ENCODE measurements at places on chromosomes 7 and 10.
A peak's percentile ranks its signal among the peaks of the same experiment; 100 is the strongest.

GRCh38 chr10:60446070-60446833 lies 56.6 kb upstream of the ANK3 start:
- no peak for DNase-seq

DNA sequence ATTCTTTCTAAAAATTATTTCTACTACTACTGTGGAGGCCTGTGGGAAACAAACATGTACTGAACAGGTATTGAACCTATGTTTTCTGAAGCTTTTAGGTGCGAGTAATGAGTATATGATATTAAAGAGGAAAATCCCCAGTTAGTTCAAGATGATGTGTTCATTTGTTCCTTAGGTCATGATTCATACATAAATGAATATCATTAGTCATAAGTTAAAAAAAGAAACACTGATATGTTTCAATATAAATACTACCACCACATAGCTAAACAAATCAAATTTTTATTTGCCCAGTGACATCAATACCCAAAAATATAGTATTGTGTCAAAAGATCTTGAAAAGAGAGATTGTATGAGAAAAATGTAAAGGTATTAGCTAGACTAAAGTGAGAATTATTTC lies 210.7 kb upstream of the GNAI1 start:
- no peak for DNase-seq

DNA sequence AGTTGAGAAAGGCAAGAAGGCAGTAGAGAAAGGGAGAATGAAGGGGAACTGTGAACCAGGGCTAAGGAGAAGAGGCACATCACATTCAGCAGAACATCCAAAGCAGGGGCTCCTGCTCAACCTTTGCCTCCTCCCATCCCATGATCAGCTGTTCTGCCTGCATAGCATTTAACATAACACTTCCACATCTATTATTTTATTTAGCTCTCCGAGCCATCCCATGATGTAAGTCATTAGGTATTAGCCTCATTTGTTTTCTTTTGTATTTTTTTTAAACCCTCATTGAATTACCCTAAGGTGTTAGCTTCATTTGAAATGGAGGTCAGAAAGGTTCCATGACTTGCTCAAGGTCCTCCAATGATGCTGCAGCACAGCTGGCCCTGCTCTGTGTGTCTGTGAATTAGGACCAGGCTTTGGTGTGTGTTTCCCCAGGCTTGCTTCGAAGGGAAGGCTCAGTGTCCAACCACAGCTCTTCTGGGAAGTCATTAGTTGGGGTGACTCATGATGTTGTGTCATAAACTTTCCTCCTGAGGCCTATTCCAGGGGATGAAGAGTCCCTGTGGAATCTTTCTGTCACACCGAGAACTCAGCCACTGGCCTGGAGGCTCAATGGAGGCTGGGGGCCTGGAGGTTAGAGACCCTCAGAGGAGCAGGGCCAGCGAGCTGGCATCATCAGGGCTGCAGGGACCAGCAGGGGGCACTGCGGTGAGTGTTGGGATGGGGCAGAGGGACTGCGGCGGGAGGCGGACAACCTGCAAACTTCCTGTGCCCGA lies 16.5 kb downstream of the NPFFR1 start:
- no peak for DNase-seq

DNA sequence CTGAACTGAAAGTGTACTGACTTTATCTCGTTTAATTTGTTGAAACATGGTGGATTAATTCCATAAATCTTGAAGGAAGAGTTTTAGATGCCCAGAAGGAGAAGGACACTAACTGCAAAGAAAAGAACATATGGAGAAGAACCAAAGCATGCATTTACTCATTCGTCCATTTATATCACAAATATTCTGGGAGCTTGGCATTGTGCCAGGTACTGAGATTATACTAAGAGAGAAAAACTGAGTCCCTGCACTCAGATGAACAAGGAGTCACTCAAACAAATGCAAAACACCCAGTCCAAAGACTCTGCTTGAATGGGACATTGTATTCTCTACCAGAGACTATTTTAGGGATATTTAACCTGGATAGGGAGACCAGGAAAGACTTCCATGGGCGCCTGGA lies 588.0 kb upstream of the MGMT start:
- no peak for DNase-seq

DNA sequence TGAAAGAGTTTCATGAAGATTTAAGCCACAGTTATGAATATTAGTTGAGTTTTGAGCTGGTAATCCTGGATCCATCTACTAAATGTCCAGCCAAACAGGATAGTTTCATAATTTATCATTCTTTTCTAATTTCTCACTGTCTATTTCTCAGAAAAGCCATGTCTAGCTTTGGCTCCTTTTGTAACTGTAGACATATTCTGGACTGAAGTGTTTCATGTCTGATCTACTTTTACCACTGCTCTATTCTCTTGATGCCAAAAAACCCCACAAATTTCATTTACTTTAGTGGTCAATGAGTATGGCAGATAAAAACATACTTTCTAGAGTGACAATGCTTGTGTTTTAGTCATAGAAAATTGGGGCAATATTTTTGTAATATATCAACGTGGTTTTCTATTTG lies 61.2 kb downstream of the ICA1 start:
- DNase-seq, result no peak

GRCh38 chr7:92987538-92987937 lies 130.2 kb downstream of the SAMD9 start:
- DNase-seq, result no peak

GRCh38 chr10:125779403-125780327 lies 4.0 kb upstream of the MMP21 start:
- DNase-seq, result no peak

GRCh38 chr10:2463316-2463715 lies 604.0 kb upstream of the PFKP start:
- no peak for DNase-seq

- DNase-seq, result no peak
These were observed 10.9 kb downstream of the C10orf71 start for GRCh38 chr10:49309691-49310411.

GRCh38 chr7:92880212-92881090 lies 44.1 kb upstream of the CDK6 start:
- DNase-seq, result no peak

DNA sequence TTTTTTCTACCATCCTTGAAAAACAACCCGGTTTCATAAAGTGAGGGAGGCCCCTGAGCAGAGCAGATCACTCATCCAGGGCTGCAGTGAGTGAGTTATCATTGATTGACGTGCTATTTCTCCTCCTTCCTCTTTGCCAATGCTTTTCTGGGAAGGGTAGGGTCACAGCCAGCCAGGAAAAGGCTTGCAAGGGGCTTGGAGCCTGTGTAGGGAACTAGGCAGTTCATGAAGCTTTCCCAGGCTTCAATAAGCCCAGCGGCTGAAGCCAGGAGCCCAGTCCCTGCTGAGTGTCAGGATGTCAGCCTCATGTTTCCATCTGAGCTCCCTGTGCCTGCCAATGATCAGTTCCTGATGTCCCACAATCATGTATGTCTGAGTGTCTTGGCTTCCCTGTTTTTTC lies 584.7 kb downstream of the GALNT17 start:
- no peak for DNase-seq

- no peak for DNase-seq
These were observed 5.8 kb downstream of the NEBL start for GRCh38 chr10:20891338-20891714.

GRCh38 chr7:41298409-41298808 lies 404.5 kb downstream of the INHBA start:
- DNase-seq, result no peak

DNA sequence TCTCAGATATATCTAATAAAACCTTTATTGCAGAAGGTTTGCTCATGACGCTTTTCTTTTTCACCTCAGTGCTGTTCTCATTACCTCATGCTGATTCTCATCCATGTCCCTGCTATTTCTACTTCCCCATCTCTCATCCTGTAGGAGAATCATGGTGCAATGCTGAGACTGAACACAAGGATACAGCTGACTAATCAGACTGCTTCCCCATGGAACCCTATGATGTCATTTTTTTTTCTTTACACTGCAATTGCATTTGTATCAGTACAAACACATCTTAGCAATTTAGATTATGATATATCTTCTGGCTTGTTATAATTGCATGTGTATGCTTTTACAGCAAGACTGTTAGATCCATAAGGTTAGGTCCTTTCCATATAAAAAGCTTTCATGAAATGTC lies 93.7 kb downstream of the SEMA3A start:
- no peak for DNase-seq

DNA sequence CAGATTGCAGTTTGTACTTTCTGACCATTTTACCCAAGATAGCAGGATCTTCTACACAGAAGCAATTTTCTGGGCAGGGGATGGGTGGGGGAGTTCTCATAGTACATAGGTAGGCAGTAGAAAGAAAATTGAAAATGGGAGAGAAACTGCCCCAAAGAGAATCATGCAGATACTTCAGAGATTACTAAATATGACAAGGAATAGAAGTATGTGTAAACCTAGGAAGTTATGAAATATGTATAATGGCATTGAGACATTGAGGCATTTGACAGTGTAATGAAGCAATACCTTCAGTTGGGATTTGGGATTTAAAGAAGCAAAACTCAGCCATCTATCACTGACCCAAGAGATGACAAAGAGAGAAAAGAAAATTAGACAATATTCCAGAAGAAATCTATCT lies 233.0 kb downstream of the PTN start:
- no peak for DNase-seq

- DNase-seq, result no peak
These were observed 2.0 kb downstream of the PPP3CB start for GRCh38 chr10:73493781-73494180.

GRCh38 chr7:106792233-106792926 lies 72.7 kb upstream of the PIK3CG start:
- DNase-seq, result no peak

DNA sequence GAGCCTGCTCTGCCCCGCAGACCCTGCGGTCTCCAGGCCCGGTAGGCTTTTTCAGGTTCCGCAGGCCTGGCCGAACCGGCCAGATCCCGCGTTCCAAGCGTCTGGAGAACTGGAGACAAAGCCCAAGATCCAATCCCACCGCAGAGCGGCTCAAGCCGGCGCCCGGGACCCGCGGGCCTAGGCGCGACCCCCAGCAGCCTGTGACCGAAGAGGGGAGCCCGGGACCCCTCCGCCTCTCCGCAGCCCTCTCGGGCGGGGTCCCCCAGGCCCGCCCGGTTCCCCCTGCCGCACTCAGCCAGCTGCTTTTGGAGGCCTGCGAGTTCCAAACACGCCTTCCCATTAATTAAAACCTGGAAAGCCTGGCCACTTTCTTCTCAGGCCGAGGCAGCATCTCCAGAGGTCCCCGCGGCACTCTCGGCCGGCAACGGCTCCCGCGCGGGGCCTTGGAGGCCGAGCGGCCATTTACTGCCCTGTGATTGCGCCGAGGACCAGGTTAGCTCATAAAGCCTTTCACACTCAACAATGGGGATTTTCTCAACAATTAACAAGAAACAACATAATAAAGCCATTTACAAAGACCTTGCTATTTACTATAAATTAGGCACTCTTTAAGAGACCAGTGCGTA lies 16.7 kb downstream of the SKIDA1 start:
- DNase-seq, result no peak

GRCh38 chr10:60518745-60519144 lies 129.1 kb upstream of the ANK3 start:
- DNase-seq, result no peak

GRCh38 chr10:25175527-25176420 lies 973 bp downstream of the GPR158 start:
- peak; percentile 24 for DNase-seq

DNA sequence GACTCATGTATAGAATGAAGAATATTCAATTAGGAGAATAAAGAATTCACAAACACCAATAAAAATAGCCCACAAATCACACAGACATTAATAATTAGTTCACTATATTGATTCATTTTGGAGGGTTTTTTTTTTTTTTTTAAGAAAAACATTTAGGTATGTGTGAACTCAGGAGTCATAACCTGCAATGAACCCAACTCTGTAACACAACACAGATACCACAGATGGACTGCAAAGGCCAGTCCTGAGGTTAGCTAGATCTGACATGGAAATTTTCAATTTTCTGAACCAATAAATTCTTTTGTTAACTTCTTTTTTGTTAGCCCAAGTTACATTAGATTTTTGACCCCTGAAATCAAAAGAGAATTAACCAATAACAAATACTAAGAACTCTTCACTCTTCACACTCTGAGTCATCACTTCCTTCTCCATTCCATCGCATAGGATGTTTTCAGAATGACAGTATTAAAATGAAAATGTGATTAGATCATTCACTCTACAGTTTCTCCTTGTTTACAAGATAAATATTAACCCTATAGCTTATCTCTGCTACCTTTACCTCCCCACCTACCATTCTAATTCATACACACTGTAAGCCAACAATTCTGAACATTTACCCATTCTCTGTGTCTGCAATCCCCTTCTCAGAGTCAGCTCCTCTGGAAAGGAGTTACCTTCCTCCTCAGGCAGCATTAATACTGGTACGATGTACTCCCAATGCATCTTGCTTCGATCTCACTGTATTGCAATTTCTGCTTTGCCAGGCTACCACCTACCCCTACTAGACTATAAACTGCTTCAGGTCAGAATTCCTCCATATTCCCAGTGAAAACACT lies 141.5 kb downstream of the LRRN3 start:
- DNase-seq, result no peak

GRCh38 chr10:119253433-119254174 lies 46.2 kb downstream of the GRK5 start:
- DNase-seq, result peak; percentile 79

DNA sequence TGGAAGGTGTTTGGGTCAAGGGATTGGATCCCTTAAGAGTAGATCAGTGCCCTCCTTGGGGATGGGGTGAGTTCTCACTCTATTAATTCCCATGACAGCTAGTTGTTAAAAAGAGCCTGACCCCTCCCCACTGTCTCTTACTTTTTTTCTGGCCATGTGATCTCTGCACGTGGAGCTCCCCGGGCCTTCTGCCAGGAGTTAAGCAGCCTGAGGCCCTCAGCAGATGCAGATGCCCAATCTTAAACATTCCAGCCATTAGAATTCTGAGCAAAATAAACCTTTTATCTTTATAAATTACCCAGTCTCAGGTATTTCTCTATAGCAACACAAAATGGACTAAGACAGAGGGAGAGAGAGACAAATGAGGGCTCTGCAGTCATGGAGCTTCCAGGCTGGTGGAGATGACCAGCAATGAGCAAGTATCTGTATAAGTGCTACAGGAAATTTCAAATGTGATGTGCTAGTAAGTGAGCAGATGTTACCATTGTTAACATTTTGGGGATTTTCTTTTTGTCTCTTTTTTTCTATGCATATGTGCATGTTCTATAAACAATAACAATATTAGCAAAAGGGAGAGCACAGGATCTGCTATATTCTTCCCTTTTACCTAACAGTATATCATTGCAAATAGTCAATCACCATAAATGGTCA lies 26.7 kb downstream of the PLPP4 start:
- DNase-seq, result no peak

- no peak for DNase-seq
These were observed 3.0 kb upstream of the EPHB6 start for GRCh38 chr7:142851919-142852318.

- DNase-seq, result no peak
These were observed 15.7 kb downstream of the PPP1R3C start for GRCh38 chr10:91617072-91617609.

DNA sequence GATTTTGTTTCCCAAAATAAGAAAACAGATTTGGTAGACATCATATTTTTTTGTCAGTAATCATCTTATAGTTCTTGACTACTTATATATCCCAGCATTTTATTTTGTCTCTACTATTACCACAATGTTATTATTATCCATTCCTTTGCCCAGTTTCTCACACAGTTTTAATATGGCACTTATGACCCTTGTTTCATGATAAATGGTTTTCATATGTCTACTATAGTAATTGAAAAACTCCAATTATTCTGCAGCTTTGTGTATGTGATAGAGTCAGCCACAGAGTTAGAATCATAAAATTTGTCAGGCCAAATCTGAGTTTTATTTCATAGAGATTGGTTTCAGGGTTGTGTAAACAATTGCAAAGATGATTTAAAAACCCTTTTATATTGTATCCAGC lies 203.9 kb downstream of the MALRD1 start:
- DNase-seq, result peak; percentile 13

- DNase-seq, result no peak
These were observed 36.6 kb upstream of the CALD1 start for GRCh38 chr7:134742688-134743350.

All from renal cortex interstitium (tissue), 15 donors.